Vagina (tissue), 2 donors: ENCODE measurements at places on chromosomes 5 and 9. TPM values are rescaled to one million over a fixed set of nuclear protein-coding genes. Genes with fewer than 3 reads are reported as not detected.

PCDHGC5 gene
- 3.4 TPM for total RNA-seq

BNC2 gene
- total RNA-seq, result 33.9 TPM

MLANA gene
- not detected for total RNA-seq

ADAMTS2 gene
- 17.4 TPM for total RNA-seq

PCDHB13 gene
- total RNA-seq, result 3.7 TPM

FOXI1 gene
- not detected for total RNA-seq

DNA sequence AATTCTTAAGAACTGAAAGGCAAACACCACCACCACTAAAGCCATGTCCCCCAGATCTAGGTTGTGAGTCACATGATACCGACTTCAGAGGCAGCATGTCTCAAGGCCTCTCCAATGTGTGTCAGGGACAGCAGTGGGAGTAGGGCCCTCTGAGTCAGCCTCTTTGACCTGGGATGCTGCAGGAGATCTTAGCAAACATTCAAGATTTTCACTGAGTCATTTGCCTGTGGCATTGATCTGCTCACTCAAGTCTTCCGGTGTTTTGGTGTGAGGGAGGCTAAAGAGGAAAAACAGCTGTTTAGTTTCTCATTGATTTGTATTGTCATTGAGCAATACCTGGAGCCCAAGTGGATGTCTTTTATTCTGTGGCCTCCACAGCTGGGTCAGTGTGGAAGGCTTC, 36.1 kb downstream of the TMC1 start:
- DNase-seq, result peak; percentile 94

DNA sequence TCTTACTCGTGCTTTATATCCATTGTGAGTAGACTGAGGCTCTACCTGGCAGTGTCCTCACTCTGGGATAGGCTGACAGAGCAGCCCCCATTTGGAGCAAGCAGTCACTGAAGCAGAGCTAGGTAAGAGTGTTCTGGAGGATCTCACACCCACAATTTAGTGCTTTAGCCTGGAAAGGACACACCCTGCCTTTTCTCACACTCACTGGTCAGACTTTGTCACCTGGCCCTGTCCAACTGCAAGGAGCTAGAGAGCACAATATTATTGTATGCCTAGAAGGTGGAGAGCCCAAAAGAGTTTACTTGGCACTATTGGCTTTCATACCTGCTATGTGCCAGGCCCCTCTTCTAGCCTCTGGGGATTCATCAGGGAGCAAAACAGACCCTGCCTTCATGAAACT, 141.9 kb downstream of the MAST4 start:
- no peak for DNase-seq

DNA sequence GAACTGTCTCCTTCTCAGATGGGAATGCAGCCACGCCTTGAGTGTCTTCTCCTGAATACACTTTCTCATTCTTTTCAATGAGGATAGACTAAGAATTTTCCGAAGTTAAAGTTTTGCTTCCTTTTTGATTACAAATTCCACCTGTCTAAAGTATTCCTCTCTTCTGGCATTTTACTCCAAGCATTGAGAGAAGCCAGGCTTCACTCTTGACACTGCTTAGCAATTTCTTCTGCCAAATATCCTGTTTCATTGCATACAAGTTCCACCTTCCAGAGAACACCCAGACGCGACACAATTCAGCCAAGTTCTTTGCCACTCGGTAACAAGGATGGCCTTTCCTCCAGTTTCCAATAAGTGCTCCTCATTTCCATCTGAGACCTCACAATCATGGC, 35.6 kb upstream of the COL5A1 start:
- no peak for DNase-seq

DNA sequence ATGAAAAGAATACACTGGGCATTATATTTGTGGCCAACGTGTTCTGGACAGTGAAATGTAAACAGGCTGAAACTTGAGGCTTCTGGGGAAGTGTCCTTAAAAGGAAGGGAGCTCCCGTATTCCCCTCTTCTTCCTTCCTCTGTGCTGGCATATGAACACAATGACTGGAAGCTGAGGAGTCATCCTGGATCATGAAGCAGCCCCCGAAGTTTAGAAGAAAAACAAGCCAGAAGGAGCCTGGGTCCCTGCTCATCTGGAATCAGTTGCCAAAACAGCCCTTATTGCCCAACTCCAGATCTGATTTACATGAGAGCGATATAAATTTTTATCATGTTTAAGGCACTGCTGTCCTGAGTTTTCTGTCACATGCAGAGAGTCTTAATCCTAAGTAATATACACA, 65.4 kb upstream of the SLC1A1 start:
- no peak for DNase-seq

DNA sequence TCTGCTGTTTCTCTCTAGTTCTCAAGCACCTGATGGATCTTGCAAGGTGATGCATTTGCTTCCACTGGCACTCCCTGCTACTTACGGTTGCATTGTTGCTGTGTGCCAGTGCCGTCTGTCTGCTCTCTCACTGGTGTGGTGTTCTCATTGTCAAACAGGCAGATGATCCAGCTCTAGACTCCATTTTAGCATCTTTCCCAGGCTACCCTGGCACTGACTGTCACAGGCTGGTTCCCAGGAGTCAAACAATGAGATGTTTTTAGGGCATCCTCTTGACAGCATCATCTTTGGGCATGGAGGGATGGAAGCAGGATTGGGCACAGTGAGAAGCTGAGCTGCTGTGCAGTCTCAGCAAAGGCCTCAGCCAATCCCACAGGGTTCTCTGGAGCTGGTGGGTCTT, 12.9 kb downstream of the MTRR start:
- DNase-seq, result no peak

- DNase-seq, result peak; percentile 95
These were observed 56.7 kb downstream of the AOPEP start for GRCh38 chr9:94783102-94783682.

DNA sequence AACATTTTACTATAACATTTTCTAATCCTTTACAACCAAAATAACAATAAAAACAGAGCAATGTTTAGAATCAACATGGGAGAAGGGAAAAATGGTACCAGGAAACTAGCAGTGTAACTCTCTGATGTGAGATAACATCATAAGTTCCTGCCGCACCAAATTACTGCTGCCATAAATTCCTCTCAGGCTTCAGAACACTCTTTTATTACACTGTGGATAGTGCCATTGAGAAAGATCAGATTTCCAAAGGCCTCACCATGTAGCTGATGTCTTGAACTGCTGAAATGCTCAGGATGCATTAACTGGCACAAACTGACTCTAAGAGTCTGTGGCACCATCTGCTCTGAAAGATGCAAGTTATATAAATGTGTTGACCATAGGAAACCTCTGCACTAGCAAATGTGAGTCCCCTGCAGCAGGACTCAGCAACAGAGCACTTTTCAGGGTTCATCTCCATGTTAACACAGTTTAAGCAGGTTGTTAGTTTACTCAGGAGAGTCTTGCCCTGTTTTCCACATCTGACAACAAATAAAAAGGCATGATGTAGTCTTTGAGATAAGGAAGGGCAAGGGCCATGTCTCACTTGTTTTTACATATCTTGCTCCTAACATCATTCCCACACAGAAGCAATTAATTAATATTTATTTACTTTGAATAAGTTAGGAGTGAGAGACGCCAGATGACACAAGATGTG, 218.1 kb downstream of the CETN3 start:
- no peak for DNase-seq

DNA sequence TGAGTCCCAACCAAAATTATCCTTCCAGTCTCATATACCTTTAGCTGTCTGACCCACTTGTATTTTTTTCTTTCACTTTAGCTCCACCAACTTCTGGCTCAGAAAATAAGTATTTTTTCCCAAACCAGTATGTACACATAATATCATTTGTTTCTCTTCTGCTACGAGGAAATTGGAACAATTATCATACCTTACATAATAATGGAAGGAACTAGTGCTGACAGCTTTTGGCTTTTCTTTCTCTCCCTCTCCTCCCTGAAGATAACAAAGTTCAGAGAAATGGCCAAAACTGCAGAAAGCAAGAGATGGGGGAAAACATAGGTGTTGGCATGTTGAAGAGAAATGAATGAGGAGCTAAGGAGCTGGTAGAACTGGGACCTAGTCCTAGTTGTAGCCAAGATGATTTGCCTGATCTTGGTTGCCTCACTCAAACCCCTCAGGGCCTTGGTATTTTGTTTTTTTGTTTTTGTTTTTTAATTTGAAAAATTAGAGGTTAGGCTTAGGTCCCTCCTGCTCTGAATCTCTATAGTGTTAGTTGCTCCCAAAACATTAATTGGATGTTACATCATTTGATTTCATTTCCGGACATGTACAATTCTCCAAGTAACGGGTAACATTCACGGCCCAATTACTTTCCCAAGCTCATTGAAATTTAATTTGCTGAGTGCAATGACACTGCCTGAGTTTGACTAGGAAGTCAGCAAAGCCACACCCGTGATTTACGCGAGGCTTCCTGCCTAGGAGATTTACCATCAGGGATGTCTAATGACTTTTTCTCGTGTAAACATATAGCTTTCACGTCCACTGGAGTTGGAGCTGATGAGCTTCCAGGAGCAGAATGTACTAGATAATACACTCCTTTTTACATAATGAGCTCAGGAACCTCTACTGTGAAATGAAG, 291.6 kb downstream of the TLE1 start:
- no peak for DNase-seq
